AG04450 (cell line): ENCODE measurements at places on chromosomes 6 and 20. TPM values are rescaled to one million over a fixed set of nuclear protein-coding genes. Genes with fewer than 3 reads are reported as not detected.
A peak's percentile ranks its signal among the peaks of the same experiment; 100 is the strongest.

Gene KCNQ5
- polyA plus RNA-seq: 0.52 TPM in 2 replicates

- peak; percentile 36 for DNase-seq
Measured at GRCh38 chr6:148144917-148145521, 197.6 kb upstream of the SASH1 start.

- no peak for DNase-seq
Measured at GRCh38 chr6:169291646-169292337, 38.1 kb upstream of the THBS2 start.

- DNase-seq: no peak
Measured at GRCh38 chr20:61599541-61599992, 347.5 kb downstream of the CDH4 start.

DNA sequence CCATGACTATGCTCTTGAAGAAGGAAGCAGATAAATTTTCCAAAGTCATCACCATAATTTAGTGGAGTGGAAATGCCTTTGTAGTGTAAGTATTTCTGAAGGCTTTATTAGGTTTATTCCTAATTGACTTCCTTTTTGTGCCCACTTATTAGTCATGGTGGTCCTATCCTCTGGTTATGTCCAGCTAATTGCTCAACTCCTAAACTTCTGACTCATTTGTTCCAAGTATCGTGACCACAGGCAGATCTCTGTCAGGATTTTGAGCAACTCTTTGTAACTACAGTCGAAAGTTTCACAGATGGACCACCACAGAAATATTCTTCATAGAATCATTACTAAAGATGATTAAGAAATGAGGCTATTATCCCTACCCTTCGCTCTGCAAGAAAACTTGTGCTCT lies 315.6 kb upstream of the PTCHD4 start:
- DNase-seq: peak; percentile 50

Gene KHDC1L
- polyA plus RNA-seq: 0.22 and 0.27 TPM in 2 replicates

Gene NKAIN2
- not detected in 2 replicates for polyA plus RNA-seq

DNA sequence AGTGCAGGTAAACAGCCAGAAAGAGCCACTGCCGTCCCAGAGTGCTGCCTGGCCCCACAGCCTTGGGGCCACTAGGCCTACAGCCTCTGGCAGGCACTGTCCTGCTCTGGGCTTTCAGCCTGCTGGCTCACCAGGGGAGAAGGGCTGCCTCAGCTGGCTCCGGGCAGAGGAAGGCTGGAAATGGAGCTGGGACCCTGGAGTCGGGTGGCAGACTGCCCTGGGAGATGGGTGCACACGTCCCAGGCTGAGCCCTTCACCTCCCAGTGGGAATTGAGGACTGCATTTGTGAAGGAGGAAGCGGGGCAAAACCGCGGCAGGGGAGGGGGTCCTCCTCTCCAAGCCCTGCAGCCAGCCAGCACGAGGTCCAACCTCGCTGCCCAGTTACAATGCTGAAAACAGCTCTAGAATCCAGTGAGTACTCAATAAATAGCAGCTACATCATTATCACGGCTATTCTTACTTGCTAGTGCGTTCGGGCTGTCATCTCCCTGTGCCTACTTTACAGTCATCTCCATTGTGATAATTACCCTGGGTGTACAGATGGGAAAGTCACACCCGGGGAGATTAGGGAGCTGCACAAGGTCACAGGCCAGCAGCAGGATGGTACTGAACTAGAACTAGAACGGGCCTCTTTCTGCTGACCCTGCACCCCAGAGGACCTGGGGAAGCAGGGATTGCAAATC lies 13.1 kb downstream of the ACSS1 start:
- DNase-seq: no peak

Gene BPI
- 0.04 and 0.12 TPM in 2 replicates for polyA plus RNA-seq

GRCh38 chr20:36179170-36179945 lies 24.8 kb downstream of the EPB41L1 start:
- no peak for DNase-seq

- DNase-seq: no peak
Measured at GRCh38 chr6:1222728-1223595, 88.9 kb upstream of the FOXQ1 start.

GRCh38 chr6:501891-502601 lies 110.5 kb downstream of the IRF4 start:
- DNase-seq: no peak

Gene EPHA7
- not detected in 2 replicates for polyA plus RNA-seq

DNA sequence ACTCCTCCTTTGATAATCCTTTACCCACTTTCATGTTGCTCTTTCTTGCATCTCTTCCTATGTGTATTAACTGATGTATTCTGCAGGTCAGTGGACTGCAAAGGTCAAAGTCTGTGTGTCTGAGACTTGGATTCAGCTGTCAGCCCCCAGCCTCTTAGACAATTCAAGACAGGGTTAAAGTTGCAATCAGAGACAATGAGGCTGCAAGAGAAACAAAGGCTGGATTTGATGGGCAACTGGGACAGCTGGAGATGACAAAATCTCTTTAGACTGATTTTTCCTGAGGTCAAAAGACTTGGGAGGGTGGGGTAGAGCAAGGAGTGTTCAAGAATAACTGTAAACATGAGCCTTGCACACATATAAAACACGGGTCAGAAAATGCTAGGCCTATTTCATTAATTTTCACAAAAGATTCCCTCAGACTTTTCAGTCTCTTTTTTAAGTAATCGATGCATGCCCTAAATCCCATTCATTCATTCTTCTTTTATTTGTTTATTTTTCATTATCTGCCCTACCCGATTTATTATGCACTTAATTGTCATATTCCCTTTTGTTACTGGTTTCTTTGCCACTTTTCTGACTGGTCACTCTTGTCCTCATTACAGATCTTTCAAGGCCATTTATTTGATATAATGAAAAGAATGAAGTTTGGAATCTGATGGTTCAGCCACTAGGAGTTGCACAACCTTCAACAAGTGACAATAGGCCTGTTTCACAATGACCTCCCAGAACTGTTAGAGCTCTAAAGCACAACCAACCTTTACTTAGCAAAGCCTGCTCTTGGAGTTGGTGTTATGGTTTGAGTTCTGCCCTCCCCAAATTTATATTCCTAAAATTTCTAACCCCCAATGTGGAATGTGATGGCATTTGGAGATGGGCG lies 33.8 kb upstream of the AKAP12 start:
- DNase-seq: no peak
